HS-27A (cell line): ENCODE measurements at places on chromosomes 2 and 18.

DNA sequence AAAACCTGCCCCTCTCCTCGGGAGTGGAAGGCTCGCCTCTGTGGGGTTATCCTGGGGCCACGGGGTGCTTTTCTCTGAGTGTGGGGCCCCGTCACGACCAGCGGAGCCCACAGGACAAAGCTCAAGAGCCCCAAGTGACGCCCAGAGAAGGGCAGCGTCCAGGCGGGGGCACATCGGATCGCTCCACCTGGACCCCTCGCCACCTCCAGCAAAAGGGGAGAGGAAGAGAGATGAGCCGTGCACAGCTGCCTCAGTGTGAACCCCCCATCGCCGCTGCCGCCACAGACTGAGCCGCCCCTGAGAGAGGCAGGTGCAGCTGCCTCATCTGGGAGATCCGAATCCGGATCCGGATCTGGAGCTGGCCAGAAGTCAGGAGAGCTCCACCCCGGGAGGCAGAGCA, 282.5 kb upstream of the PXDN start:
- DNase-seq: no peak

GRCh38 chr2:120881981-120882788, 146.5 kb downstream of the GLI2 start:
- DNase-seq: no peak

- DNase-seq: no peak
These were observed 238.5 kb downstream of the GALR1 start for GRCh38 chr18:77487951-77488740.

DNA sequence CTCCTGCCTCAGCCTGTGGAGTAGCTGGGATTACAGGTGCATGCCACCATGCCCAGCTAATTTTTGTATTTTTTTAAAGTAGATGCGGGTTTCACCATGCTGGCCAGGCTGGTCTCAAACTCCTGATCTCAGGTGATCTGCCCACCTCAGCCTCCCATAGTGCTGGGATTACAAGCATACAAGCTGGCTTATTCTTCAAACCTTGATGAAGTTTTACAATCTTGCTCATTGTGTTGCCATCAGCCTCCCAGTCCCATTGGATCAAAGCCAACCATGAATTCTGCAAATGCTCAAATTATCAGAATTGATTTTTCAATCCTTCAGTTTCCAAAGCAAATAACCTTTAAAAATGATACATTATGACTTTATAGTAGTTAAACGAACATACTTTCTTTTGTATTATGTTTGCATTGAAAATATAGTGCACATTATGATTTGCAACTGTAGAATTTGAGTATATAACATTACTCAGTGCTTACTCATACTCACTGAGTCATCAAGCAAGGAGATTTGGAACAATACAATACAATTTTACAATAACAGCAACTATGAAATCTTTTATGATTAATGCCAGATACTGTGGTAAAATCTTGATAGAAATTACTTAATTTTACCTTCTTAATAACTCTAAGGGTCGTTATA, 1491.9 kb upstream of the CELF4 start:
- DNase-seq: peak; percentile 1

GRCh38 chr2:65186093-65186868, 41.4 kb upstream of the ACTR2 start:
- DNase-seq: no peak

GRCh38 chr2:241507430-241508239, 749 bp downstream of the STK25 start:
- no peak for DNase-seq
